Pancreas (tissue), 10 donors: ENCODE measurements at places on chromosomes 7 and 10. TPM values are rescaled to one million over a fixed set of nuclear protein-coding genes. Genes with fewer than 3 reads are reported as not detected.

DNA sequence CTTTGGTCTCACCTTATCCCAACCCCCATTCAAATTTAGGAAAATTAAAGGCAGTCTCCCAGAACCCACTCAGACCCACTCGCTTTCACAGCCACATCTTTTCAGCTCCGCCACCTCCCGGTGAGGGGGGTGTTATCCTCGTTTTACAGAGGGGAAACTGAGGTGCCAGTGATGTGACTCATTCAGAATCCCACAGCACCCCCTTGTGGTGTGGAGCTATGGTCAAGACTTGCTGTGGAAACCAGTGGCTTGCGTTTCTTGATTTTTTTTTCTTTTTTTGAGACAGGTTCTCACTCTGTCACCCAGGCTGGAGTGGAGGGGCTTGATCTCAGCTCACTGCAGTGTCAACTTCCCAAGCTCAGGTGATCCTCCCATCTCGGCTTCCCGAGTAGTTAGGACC lies 27.6 kb downstream of the SLC35G1 start:
- H3K36me3 ChIP-seq: no peaks in the 10 kb centered on the region
- no peak overlapping the region for H3K27ac ChIP-seq
- no peak overlapping the region for H3K4me3 ChIP-seq
- DNase-seq: no peak
- H3K4me1 ChIP-seq: no peaks in the 10 kb centered on the region
- no peaks in the 10 kb centered on the region for H3K27me3 ChIP-seq

- H3K4me3 ChIP-seq: no peak overlapping the region
- H3K27ac ChIP-seq: no peak overlapping the region
- no peaks in the 10 kb centered on the region for H3K4me1 ChIP-seq
- no peaks in the 10 kb centered on the region for H3K36me3 ChIP-seq
Measured at GRCh38 chr10:129042776-129043595, 424.1 kb upstream of the MGMT start.

- no peak for DNase-seq
- no peak overlapping the region for H3K4me3 ChIP-seq
- no peaks in the 10 kb centered on the region for H3K27me3 ChIP-seq
- no peak overlapping the region for H3K27ac ChIP-seq
Measured at GRCh38 chr10:93475227-93475626, 6.9 kb downstream of the MYOF start.

DNA sequence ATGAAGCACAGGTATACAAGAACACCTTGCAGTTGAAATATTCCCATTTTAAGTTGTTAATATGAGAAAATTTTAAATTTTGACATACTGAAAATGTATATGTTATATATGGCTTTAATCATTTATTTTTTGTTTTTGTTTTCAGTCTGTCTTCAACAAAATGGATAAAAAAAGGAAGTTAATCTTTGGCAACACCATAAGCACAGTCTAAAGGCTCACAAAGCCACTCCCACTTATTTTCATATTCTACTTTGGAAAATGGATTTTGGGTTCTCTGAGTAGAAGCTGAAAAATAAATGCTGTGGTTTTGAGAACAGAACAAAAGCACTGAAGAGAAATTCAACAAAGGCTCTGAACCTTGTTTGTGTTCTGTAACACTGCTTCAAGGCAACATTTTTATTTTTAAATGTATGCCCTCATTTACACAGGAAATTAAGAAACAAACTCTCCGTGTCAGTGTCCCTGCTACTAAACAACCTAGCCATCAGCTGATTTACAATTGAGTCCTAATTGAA lies 81.3 kb upstream of the LRRN3 start:
- H3K4me1 ChIP-seq: no peaks in the 10 kb centered on the region
- no peak for DNase-seq
- H3K27me3 ChIP-seq: no peaks in the 10 kb centered on the region
- H3K4me3 ChIP-seq: no peak overlapping the region
- no peak overlapping the region for H3K27ac ChIP-seq

GRCh38 chr7:54014765-54015164 lies 527.4 kb upstream of the VSTM2A start:
- H3K4me1 ChIP-seq: no peaks in the 10 kb centered on the region
- H3K27ac ChIP-seq: no peak overlapping the region
- DNase-seq: no peak
- H3K27me3 ChIP-seq: no peaks in the 10 kb centered on the region

The ZNF425 gene
- polyA plus RNA-seq: 1.1 TPM

DNA sequence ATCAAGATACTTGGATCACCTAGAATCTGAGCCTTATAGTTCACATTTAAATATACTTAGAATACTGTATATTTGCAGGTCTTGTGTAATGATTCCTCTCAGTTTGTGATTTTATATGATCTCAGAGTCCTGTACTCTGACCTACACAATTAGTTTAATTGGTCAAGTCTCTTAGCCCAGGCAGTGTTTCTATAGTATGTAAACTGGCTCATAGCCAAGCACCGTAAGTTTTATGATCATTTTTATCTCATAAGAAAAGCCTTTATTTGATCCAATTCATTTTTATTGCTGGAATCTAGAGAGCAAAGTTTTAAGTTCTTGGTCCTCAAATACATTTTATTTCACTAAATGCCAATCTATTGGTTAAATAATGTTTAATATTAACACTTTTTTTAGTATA lies 242.2 kb downstream of the MALRD1 start:
- no peak for DNase-seq
- H3K27me3 ChIP-seq: no peaks in the 10 kb centered on the region
- no peaks in the 10 kb centered on the region for H3K36me3 ChIP-seq
- no peaks in the 10 kb centered on the region for H3K4me1 ChIP-seq
- H3K27ac ChIP-seq: no peak overlapping the region

The GRID1 gene
- polyA plus RNA-seq: 0.05 TPM

GRCh38 chr10:101290431-101290830 lies 61.2 kb upstream of the LBX1 start:
- peaks cover 4% of the 10 kb centered on the region for H3K4me1 ChIP-seq
- H3K4me3 ChIP-seq: no peak overlapping the region
- no peak for DNase-seq

- no peaks in the 10 kb centered on the region for H3K27me3 ChIP-seq
- H3K36me3 ChIP-seq: peaks cover 56% of the 10 kb centered on the region
- peaks cover 25% of the 10 kb centered on the region for H3K4me1 ChIP-seq
- H3K4me3 ChIP-seq: no peak overlapping the region
- peak; percentile 12 for DNase-seq
Measured at GRCh38 chr10:124996854-124997215, 54.9 kb downstream of the ZRANB1 start.
